ENCODE measurements at places on chromosomes 2 and 18. TPM values are rescaled to one million over a fixed set of nuclear protein-coding genes. Genes with fewer than 3 reads are reported as not detected.

DNA sequence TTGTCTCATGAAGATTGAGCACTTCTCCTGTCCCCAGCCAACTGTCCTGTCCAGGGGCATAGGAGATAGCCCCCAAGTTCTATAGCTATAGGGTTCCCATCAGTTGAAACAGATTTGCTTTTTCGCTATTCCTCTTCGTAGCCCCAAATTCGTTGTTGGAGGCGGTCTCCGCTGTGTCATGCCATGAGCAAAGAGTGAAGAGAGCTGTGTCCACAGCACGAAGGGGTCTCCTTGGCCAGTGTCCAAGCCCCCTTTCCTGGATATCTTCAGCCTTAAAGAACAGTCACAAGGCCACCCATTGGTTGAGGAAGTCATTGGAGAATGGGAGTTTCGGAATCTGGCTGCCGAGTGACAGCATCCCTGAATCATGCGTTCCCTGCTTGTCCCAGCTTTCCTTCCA lies 21.0 kb downstream of the IGFBP5 start:
- H3K4me3 ChIP-seq = no peak overlapping the region
- no peaks in the 10 kb centered on the region for H3K4me1 ChIP-seq
- no peak overlapping the region for H3K27ac ChIP-seq

DNA sequence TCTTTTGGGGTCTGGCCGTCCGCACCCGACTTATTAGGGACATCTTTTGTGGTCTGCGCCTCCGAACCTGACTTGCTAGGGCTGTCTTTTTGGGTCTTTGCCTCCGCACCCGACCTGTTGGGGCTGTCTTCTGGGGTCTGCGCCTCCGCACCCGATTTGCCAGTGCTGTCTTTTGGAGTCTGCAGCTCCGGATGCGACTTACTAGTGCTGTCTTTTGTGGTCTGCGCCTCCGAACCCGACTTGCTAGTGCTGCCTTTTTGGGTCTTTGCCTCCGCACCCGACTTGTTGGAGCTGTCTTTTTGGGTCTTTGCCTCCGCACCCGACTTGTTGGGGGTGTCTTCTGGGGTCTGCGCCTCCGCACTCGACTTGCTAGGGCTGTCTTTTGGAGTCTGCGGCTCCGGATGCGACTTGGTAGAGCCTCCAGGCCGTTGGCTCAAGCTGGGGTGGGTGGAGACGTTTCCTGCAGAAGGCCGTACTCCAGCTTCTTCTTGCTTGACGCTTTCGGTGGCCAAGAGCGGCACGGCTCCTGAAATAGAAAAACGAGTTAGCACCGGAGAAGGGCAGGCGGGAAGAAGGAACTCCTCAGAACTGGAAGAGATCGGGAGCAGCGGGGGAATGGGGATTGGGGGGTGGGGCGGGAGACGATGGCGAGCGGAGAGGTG lies 498 bp downstream of the TGOLN2 start:
- DNase-seq = no peak
- peak overlapping the region; percentile 89 for H3K27ac ChIP-seq

DNA sequence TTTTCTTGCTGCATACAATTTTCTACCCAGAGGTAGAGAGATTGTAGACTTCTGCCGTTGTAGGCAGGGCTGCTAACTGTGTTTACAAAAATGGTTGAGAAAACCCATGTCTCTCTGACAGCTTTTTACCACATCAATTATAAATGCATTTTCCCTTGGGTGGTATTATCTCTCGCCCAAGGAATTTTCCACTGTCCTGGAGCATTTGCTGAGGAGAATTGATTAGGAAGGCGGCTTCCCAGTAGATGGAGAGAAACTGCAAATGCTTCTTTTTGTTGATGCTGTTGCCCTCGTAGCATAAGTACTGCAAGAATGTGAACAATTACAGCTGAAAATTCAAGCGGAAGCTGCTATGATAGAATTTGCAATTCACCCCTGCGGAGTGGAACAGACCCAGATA lies 1007.7 kb upstream of the KLHL29 start:
- no peaks in the 10 kb centered on the region for H3K4me1 ChIP-seq
- DNase-seq = no peak
- no peak overlapping the region for H3K4me3 ChIP-seq

DNA sequence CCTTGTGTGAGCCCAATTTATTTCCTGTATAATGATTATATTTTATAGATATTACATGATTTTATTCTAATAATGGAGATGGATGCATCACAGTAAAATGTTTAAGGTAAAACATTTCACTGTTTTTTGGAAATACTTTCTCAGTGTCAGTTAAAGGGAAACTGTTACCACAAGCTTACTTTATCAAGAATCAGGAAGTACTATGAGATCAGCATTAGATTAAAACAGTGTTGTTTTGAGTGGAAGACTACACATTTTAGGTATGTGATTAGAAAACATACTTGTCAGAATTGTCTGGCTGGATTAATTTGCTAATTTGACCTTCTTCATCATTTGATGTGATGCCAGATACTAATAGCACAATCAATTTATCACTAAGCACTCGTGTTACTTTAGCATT lies at the start of gene HRH4:
TSS of gene HRH4 (plus strand) at position 250 of the 400 bp plus-strand sequence. CDS start at position 342, 92 bp downstream.
- no peak for DNase-seq
- no peak within 1 kb of the TSS for H3K27ac ChIP-seq
- no peaks in the 10 kb centered on the region for H3K36me3 ChIP-seq
- H3K4me1 ChIP-seq = no peaks in the 10 kb centered on the region
- no peak within 1 kb of the TSS for H3K4me3 ChIP-seq

DNA sequence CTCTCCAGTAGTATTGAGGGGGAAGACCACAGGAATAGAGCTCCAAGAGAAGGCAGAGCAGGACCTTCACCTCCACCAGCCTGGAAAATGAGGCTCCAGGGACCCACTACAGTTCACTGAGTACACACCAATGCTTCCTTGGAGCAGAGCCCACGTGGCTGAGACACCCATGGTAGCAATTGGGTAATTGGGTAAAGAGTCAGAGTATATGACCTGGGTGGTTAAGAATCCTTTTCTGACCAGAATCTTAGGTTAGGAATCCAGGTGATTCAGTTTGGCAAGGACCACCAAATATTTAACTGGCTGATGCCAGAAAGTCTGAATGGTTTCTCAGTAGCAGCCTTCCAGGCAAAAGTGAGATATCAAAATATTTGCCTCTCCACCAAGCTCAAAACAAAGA lies 107.7 kb downstream of the MDH1 start:
- H3K36me3 ChIP-seq = no peaks in the 10 kb centered on the region
- no peaks in the 10 kb centered on the region for H3K4me1 ChIP-seq
- H3K4me3 ChIP-seq = no peak overlapping the region
- no peak for DNase-seq
- H3K27ac ChIP-seq = no peak overlapping the region

- no peak overlapping the region for H3K4me3 ChIP-seq
- no peak for DNase-seq
- H3K27me3 ChIP-seq = no peaks in the 10 kb centered on the region
- H3K36me3 ChIP-seq = no peaks in the 10 kb centered on the region
- peaks cover 9% of the 10 kb centered on the region for H3K4me1 ChIP-seq
- no peak overlapping the region for H3K27ac ChIP-seq
Observed at GRCh38 chr2:215601990-215602721, 166.3 kb upstream of the FN1 start.

DNA sequence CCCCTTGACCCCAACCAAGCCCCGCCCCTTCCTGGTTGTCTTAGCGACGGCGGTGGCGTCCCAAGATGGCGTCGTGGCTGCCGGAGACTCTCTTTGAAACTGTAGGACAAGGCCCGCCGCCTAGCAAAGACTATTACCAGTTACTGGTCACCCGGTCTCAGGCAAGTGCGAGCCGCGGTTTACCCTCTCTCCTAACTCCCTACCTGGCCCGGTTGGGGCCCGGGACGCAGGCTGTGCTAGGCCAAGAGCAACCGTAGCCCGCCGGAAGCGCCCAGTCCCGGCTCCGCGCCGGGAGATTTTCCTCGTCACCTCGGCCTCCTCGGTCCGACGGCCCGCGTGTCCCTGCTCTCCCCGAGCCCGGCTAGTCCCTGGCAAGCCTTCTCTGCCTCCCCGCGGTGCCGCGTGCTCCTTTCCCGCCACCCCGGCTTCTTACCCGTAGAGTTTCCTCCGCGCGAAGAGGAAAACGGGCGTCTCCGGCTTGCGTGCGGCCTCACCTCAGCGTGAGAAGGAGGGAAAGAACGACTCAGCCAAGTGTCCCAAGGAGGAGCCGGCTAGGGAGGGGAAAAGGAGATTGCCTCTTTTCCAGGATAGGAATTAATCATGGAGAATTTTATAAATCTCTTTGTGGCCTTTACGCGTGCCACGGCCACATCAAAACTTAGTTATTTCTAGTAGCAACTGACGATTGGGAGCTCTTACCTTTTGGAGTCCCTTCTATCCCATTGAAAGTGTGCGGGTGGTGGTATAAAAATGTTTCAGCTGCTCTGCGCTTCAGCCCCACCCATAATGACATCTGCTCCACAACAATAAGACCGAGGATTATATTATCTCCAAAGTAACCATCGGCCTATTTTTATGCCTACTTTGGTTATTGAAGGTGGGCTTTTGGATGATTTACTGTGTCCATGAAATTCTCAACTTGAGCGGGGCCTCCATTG lies at the start of gene FBXO36:
TSS of gene FBXO36 (plus strand) at position 55 of the 938 bp plus-strand sequence. CDS start at position 66, 11 bp downstream.
- peak within 1 kb of the TSS; percentile 96 for H3K4me3 ChIP-seq
- peaks cover under 1% of the 10 kb centered on the region for H3K36me3 ChIP-seq
- no peaks in the 10 kb centered on the region for H3K27me3 ChIP-seq

DNA sequence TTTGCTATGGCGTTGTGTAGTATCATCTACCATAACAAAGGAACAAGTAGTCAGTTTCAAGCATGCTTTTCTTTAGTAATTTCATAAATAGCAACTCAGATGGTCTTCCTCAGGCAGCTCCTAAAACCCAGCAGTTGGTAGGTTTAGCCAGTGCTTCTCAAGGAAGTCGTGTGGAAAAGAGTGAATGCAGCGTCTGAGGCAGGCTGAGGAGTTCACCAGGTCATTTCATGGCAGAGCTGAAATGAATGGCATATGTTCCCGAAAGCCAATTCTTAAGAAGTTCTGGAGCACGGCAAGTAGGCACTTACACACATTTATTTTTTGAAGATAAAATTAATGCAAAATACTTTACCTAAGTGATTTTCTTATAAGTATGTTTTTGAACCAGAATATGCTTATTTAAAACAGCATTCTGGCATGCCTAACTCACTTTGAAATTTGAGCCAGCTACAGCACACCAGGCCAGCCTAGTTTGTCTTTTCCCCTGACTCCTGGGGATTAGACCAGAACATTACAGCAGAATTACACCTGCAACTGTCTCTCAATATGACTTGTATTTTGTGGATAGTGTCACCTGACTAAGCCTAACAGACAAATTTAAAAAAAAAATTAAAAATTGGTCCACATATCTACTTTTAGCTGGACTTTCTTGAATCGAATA lies 62.2 kb downstream of the OSBPL6 start:
- H3K27me3 ChIP-seq = no peaks in the 10 kb centered on the region
- no peak overlapping the region for H3K27ac ChIP-seq
- DNase-seq = no peak
- H3K36me3 ChIP-seq = no peaks in the 10 kb centered on the region
- H3K4me3 ChIP-seq = no peak overlapping the region

DNA sequence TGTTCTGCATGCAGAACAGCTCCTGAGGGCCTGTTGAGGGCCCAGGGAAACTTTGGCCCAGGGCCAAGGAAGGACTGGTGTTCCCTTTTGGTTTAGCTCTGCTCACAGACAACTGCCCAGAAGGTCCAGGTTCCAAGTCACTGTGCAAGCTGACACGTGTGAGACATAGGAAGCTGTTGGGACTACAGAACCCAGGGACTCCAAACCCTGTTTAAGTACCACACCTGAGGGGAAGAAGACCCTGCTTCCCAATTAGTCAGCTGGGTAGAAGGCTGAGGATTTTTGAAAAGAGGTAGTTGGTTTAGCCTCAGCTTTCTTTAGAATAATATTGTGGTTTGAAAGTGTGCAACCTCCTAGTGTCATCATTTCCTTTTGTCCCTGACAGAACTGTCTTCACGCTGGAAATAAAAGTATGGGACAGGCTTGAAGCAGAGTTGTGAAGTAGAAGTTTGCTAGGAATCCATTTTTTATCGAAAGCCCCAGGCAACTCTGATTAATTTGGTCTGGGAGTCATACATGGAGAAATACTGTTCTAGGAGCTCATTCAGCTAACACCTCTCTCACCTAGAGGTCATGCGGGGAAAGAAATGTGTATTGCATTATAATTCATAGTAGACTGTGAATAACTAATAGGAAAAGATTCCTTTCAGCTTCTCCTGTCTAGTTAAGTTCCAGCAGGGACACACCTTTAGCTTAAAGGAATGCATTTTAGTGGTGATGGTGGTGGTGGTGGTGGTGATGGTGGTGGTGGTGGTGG lies 19.9 kb upstream of the IL1RL1 start:
- no peaks in the 10 kb centered on the region for H3K4me1 ChIP-seq
- H3K27ac ChIP-seq = no peak overlapping the region
- H3K4me3 ChIP-seq = no peak overlapping the region
- no peak for DNase-seq
- H3K36me3 ChIP-seq = no peaks in the 10 kb centered on the region
- H3K27me3 ChIP-seq = no peaks in the 10 kb centered on the region

DNA sequence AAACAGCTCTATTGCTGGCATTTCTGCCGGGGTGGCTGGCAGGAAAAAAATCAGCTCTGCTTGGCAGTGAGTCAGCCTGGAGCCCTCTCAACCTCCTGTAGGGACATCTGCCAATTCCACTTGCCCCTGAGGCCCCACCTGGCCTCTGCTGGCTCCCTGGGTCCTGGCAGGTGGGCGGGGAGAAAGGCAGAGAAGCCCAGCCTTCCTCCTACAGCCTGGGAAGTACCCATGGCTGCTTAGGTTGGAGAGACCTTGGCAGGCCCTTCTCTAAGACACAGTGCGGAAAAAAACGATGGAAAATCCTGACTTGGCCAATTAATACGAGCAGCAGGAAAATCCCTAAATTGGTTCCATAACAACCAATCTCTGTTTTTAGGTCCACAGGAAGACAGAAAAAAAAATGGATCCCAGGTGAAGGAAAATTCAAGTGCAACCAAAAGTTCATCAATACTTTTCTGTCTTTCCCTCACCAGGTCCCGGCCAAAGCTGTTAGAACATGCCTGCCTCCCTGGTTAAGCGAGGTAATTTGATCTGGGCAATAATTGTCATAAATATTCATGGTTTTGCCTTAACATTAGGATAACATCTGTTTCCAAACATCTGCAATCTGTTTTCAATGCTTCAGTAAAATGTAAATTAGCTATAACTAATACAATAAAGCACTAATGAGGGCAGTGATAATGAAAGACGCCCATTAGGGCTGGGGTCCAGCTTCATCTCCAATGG lies 245.9 kb downstream of the TFCP2L1 start:
- no peak overlapping the region for H3K27ac ChIP-seq
- no peaks in the 10 kb centered on the region for H3K4me1 ChIP-seq
- H3K36me3 ChIP-seq = no peaks in the 10 kb centered on the region
- no peak overlapping the region for H3K4me3 ChIP-seq
- DNase-seq = no peak

- H3K4me1 ChIP-seq = no peaks in the 10 kb centered on the region
- DNase-seq = no peak
- no peak overlapping the region for H3K27ac ChIP-seq
- no peaks in the 10 kb centered on the region for H3K27me3 ChIP-seq
- no peaks in the 10 kb centered on the region for H3K36me3 ChIP-seq
Observed at GRCh38 chr2:45789317-45789716, 137.8 kb downstream of the PRKCE start.

TSPYL6 gene
- 0.14 TPM for total RNA-seq

SCN3A gene
- total RNA-seq = 6.0 TPM

IL1F10 gene
- not detected for total RNA-seq
